Activated T-helper 17 cell treated with anti-CD3 and anti-CD28 coated beads, Interleukin-2, amount 50 U/mL, for 72 hours (primary cell): ENCODE measurements at places on chromosomes 2 and 18.

GRCh38 chr2:150169237-150169629 is 318.2 kb downstream of the RND3 start:
- no peak for ATAC-seq

DNA sequence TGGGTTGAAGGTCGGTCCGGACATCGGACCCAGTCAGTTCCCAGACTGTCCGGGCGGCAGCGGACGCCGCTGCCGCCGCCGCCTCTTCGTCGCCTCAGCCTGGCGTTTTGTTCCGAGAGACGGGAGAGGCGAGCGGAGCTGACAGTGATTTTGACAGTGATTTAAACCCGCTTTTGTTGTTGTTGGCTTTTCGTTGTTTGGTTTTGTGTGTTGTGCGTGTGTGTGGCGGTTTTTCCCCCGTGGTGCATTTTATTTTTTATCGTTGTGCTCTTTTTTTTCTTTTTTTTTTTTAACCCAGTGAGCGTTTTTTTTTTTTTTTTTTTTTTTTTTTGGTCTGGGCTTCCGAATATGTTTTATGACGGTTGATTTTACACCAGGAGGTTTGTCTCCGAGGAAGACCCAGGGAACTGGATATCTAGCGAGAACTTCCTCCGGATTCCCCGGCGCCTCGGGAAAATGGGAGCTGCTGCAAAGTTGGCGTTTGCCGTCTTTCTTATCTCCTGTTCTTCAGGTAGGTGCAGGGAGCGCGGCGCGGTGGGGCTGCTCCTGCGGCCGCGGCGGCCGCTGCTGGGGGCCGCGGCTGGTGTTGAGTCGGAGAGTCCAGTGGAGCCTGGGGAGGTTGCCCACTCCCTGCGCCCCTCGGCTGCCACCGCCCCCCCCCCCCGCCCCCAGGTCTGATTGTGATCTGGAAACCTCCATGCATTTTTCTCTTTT is at the start of gene ACVR2A:
Gene ACVR2A (plus strand): TSS at position 333 of the 714 bp plus-strand sequence. CDS start 124 bp downstream, at position 457.
- peak; percentile 31 for ATAC-seq

DNA sequence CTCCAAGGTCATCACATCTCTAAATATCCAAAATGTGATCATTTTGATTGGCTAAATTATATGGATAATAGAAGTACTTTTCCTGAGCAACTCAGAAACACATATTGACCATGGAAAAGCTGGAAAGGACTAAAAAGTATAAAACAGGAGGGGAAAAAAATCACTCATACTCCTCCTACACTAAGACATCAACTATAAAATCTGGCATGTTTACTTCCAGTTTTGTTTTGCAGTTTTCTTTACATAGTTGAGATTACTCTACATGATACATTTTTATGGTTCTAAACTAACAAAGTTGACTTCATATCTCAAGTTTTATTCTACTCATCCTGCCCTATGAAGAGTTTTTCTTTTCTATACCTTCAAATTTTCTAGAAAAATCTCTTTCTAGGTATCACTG is 46.0 kb upstream of the SP3 start:
- ATAC-seq: no peak

DNA sequence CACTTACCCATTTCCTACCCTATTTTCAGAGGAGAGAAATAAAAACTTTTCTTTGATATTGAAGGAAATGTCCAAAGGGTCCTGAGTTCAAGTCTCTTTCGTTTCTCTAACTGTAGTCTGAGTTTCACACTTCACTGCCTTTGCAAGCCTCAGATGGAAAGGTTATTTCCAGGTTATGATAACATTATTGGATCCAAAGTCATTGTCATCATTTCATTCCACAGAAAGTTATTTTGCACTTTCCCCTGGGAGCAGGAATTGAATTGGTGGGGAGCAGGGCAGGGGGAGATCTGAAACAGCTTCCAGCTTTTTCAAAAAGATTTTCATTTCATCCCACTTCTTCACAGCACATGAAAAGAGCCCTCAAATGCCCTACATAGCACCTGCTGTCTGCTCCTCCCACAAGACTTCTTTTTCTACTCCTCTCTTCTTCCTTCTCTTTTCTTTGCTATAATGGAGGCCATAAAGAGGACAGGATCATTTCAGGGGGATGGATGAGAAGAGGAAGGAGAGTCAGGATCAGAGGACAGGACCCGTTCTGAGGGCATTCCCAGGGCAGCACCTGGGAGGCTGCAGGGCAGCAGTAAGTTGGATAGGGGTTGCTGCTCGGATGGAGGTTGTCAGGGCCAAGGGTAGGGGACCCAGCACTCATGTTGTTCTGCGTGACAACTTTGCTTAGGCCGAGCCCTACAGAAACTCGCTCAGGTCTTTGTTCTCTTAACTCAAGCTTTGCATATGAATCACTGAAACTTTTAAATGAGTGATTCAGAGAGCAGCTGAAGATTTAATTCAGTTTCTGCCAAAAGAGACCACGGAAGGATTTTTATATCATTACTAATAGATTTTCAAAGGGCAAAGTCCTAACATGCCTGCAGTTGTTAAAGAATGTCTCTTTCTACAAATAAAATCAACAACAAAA is 11.4 kb upstream of the GALNT5 start:
- ATAC-seq: peak; percentile 99

- ATAC-seq: no peak
Measured at GRCh38 chr2:120543899-120544298, 191.8 kb upstream of the GLI2 start.

DNA sequence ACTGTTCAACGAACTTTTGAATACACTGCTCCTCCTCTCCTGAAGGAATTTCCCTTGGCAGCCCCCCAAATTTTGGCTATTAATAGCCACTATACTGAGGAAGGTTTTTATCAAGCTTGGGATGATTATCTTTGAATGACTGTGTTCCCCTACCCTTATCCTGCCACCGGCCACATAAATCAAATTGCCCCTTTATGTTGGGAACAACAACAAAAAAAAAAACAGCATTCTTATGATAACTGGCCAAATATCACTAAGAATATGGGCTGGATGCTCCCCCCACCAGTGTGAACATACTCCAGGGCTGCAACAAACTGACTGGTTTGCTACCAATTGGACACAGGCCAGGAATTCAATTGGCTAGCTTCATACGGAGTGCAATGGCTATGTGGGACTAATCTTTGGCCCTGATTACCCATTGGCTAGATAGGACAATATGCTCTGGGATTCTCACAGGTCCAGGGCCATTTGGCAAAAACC is 20.6 kb downstream of the DUSP11 start:
- ATAC-seq: no peak

GRCh38 chr2:216169087-216169486 is 59.9 kb downstream of the XRCC5 start:
- no peak for ATAC-seq

DNA sequence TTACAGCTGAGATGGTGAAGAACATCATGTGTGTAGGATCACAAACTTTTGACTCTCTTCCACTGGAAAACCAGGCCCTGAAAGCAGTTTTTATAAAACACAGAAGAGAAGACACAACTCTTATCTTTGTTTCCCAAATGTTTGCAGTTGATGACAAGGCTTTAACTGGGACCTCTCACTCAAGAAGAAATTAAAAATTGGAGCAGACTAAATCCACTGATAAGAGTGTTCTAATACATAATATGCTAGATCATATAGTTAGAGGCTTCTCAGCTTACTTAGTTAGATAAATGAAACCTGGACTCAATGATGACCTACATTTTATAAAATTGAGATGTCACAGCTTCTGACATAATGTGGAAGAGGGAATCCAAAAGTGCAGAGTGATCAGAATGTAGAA is 158.3 kb upstream of the WDSUB1 start:
- no peak for ATAC-seq

DNA sequence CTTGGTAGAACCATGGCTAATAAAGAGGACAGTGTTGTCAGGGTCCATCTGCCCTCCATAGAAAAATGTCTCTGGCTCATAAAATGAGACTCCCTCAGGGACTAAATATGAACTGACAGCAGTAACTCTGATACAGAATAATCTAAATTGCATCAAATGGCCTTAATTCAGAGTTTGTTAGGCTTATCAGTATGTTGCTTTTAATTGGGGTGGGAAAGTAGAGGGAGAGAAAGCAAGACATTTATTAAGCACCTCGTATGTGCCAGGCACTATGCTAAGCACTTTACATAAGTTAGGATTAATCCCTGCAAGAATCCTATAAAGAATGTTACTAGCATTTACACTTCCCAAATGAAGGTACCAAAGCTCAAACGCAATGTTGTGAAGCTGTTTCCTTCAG is 115.2 kb downstream of the MMADHC start:
- ATAC-seq: no peak

DNA sequence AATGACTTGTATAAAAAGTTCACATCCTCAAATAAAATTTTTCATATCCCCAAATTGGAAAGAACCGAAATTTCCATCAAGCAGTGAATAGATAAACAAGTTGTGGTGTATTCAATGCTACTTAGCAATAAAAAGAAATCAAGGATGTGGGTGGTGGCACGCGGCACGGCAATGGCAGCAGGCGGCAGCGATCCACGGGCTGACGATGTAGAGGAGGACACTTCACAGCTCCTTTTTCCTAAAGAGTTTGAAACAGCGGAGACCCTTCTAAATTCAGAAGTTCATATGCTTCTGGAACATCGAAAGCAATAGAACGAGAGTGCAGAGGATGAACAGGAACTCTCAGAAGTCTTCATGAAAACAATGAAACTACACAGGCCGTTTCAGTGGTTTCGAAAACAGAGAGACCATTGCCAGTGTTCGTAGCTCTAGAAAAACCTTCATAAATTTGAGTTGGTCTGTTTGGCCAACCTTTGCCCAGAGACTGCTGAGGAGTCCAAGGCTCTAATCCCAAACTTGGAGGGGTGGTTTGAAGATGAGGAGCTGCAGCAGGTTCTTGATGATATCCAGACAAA is 9.8 kb upstream of the IL36A start:
- ATAC-seq: peak; percentile 66

DNA sequence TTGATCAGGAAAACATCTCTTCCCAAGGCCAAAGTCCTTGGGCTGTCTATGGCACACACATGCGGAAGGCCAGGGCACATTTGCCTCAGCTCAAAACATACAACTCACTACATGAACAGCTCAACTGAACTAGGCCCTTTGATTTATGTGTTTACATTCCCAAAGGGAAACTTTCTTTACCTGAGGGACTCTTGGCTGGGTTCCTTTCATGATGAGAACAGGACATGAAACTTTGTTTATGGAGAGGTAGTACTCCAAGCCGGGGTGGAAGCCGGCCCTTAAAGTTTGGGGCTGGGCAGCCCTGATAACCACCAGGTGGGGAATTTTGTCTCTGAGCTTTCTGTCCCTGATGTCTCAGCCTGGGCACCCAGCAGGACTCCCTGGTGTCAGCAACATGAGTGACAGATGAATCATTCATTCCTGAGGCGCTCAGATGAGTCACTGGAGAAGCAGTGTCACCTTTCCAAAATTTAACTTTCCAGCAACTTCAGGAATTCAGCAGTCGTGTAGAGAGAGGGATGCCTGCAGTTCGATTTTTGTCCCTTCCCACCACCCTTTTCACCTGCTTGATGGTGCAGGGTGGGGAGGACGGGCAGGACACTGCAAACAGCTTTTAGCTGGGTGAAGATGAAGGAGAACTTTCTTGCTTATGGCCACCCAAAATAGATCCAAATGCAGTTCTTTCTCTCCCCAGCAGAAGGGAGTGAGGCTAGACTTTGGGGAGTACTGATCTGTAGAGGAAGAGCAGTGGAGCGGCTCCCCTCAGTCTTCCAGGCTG is 331.6 kb downstream of the DYSF start:
- ATAC-seq: peak; percentile 13

- ATAC-seq: no peak
Measured at GRCh38 chr18:72128649-72129048, 415.5 kb downstream of the CBLN2 start.

DNA sequence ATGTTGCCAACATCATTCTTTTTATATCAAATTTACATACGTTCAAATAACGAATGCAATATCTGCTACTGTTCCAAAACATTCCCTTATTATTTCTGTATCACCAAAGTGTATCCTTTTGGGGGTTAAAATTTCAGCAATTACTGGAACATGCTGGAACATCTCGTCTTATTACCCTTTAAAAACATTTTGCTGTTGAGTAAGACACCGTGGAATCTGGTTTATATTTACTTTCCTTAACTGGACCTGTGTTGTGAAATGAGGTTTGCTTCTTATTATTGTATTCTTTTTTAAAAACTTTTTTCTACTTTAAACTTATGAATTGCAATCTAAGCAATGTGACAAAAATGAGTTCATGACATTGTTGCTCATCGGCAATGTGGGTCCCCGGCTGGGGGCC is 87.4 kb upstream of the PTPRM start:
- no peak for ATAC-seq

- no peak for ATAC-seq
Measured at GRCh38 chr2:29193681-29194080, 78.5 kb downstream of the CLIP4 start.

DNA sequence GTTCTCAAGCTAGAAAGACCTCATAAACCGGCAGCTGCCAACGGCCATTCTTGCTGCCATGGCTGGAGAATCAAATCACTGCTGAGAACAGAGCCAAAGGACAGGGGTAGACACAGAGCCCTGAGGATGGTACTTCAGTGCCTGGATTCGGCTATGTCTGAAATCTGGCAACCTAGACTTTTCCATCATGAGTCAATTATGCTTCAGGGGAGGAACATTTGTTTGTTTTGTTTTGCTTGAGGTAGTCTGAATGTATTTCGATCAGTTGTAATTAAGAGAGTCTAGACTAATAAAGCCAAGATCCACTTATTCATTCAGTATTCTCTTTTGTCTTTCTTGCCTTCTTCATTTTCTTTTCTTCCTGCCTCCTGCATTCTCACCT is 122.8 kb upstream of the SH3BP4 start:
- ATAC-seq: no peak

- ATAC-seq: peak; percentile 88
Measured at GRCh38 chr2:201420442-201421113, 30.7 kb downstream of the TRAK2 start.

DNA sequence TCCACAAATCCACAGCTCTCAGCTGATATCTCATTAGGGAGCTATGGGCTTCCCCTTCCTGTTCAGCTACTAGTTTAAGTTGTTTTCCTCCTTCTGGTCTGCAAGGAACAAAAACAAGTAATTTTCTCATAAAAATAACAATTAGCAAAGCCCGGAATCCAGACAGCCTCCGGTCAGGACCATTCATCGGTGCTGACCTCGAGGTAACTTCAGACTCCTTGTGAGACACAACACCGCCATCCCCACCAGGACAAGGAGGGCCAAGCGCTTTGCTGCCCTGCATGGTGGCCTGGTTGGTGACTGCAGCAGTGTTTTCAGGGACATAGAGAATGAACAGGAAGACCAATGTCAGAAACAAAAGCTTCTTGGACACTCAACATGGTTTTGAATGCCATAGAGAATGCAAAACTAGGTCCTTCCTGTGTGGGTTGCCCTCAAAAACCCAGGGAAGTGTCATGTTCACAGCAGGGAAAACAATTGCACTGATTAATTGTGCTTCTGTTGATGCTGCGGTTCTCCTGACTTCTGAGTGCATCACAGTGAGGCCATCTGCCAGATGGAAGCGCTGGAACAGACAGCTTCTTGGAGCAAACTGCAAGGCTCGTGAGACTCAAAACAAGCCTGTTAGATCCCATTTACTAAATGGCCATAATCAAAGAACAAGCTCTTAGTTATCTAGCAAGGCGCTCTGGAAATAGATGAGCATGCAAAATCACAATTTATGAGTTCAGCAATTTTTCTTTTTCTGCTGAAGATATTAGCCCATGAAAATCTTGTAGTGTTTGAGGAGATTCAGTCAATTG is 77.1 kb downstream of the HS1BP3 start:
- ATAC-seq: no peak
